ENCODE measurements at places on chromosomes 7 and 10. TPM values are rescaled to one million over a fixed set of nuclear protein-coding genes. Genes with fewer than 3 reads are reported as not detected.

Gene EFCAB10
- total RNA-seq, result not detected

Gene GTPBP4
- 45.4 TPM for total RNA-seq

Gene PRSS1
- total RNA-seq, result not detected

Gene PNLIPRP1
- not detected for total RNA-seq

GRCh38 chr7:128219636-128220035 is 21.4 kb upstream of the LEP start:
- no peak for DNase-seq

DNA sequence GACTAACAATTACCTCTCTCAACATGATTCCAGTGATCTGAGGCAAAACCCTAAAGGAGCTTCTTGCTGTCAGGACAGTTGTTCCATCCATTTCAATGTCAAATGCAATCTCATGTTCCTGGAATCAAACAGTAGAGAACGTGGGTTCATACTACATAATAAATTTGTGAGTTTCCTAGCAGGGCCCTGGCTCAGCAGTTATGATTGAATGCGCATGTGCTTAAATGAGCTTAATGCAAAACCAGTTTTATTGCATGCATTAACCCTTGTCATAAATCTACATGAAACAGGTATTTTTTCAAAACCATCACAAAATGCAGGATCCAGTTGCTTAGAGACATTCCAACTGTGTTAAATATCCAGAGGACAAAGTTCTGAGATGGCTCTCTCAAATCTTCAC is 225.4 kb upstream of the TMEM72 start:
- DNase-seq, result no peak

GRCh38 chr10:120282421-120282820 is 174.6 kb upstream of the PLPP4 start:
- no peak for DNase-seq

DNA sequence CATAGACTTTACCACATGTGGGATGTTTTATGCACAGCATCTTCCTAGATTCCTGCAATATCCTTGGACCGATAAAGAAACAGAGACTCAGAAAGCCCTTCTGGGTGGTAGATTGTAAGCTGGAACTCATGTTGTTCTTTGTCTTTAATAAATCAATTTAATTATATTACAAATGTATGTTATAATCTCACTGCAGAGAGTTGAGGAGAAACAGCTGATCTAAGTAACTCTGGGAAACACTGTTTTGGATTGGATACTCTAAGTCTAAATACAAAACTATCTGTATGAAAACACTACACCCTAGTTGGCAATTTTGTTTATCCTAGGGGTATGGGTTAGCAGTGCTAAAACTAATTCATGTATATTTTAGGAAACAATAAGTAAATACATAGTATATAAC is 1015.2 kb downstream of the XPNPEP1 start:
- no peak for DNase-seq

- no peak for DNase-seq
Observed at GRCh38 chr10:110174201-110174600, 33.2 kb upstream of the MXI1 start.

DNA sequence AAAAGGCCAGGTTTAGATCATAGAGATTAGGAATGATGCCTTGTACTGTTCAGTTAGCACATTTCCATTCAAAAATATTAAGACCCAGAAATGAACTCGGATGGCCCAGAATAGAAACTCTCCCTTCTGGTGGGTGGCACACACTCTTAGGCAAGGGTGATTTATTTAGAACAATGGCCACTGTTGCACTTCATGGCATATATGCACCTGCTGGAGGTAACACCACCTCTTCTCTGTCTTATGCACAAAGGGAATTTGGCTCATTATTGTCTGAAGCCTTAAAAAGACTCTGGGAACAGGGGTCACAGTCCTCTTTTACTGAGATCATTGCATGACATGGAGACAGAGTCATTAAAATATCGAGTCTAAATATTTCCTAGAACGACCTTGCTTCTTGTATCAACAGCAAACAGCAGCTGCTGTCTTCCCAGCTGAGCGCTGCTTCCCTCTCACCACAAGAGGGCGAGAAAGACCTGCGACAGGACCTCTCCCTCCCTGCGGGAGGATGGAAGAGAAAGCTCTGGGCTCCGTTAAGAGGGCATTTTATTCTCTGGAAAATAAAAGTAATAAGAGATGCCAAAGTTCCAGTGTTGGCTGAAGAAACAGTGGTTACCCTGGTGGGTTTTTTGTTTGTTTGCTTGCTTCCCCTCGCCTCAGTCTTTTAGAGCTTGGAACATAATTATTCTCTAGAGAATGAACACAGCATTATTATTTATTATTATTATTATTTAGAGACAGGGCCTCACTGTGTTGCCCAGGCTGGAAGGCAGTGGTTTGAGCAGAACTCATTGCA is 13.5 kb upstream of the BAMBI start:
- DNase-seq, result peak; percentile 85

DNA sequence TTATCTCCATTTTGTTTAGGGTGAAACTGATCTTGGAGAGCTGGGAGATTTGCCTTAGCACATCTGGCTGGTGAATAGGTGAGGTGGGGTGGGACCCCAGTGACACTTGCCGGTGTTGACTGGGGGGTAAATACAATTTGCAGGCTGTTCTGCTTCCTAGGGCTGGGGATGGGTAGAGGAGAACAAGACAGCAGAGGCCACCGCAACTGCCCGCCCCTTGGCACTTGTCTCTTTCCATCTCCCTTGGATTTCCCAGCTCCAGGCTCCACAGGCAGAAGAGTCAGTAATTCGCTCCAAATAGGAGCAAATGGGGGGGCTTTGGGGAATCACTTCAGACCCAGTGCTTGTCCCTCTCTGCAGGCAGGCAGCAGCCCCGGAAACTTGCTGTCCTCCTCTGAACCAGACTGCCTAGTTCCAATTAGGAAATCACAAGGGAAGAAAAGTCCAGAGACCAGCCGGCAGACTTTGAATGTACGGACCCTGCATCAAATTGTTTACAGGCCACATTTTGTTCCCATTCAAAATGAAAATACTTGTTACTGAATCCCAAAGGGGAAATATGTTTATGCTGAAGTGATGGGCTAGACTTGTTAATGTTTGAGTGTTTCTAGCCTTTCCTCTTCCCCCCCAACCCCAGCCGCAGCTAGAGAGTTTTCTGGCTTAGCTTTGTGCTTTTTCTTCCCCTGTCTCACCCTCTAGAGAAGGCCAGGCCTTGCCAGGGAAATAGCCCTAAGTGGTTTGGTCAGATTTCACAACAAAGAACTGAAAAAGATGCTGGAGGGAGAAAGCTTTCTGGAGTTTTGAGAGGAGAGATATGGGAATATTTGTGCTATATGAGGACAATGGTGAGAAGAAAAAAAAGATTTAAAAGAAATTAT is 10.0 kb upstream of the INPP5F start:
- DNase-seq, result no peak

DNA sequence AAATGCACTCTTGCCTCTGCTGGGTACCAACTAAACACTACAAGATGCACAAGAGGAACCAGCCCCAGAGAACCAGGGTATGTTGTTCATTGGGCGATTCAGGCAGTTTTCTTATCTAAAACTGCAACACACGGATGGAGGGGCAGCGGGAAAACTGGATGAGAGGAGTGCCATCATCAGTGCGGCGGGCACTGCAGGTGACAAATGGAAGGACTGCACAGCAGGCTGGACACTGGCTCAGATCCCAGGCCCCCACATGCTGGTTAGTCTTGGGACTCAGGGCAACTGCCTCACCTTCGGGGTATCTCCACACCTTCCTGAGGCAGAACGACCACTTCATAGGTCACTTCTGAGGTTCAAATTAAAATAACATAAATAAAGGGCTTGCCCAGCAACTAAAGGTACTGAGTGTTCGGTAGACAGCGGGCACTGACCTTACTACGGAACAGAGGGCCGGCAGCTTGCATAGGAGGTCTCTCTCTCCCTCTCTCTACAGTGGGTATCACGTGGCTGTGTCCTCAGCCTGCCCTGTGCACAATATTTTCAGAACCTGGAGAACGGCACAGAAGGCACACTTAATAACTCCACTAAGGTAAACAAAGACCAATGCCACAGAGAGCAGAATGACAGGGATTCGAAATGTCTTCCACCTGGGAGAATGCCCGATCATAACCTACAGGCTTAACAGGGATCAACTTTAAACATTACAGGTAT is 72.1 kb downstream of the GRB10 start:
- DNase-seq, result no peak

- DNase-seq, result no peak
Observed at GRCh38 chr7:99713995-99714570, 20.9 kb downstream of the CYP3A7 start.

DNA sequence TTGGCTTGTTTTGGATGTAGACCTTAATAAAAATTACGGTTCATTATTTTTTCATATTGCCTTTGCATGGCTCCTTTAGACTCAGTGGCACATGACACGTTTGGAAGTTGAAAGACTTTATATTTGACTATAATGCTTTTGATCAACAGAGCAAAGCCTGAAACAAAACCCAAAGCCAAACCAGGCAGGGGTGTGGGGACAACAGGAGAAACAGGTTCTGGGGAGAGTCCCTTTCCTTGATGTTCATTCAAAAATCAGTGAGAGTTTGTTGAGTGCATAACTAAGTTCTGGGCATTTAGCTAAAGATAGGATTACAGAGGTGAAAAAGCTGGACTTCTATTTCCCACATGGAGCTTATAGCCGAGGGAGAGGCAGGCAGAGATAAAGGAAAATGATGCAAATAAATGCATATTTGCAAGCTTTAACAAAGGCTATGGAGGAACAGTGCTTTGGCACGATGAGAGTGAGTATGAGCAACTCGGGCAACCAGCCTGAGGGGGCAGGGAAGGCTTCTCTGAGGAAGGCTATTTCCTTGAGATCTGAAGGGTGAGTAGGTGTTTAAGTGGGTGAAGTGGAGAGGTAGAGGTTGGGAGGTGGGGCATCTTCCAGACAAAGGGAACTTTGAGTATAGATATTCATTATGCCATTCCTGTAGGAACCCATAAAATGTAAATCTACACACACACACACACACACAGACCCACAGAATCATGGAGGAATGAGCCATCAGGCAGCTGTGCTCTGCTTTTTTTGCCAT is 34.5 kb upstream of the PDZD8 start:
- DNase-seq, result no peak

- DNase-seq, result no peak
Observed at GRCh38 chr7:23403970-23404369, 66.3 kb downstream of the IGF2BP3 start.

DNA sequence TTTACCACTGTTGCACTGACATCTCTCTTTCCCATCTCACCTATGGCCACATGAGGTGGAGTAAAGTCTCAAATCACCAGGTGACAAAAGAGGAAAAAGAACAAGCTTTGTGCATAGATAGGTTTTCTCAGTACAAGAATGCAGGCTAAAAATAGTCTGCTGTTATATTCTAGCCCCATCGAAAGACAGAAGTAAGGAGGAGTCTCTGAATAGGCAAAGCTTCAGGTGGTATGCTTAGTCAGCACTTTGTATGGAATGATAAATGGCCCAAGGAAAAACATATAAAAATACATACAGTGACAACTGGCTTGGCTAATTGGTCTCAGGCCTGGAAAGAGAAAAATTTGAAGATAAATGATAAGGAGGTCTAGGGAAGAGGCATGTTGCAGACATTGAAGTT is 39.6 kb upstream of the KCND2 start:
- DNase-seq, result no peak

All from glutamatergic neuron (in vitro differentiated cells).